ENCODE measurements at places on chromosomes 13 and 19.
A peak's percentile ranks its signal among the peaks of the same experiment; 100 is the strongest.

DNA sequence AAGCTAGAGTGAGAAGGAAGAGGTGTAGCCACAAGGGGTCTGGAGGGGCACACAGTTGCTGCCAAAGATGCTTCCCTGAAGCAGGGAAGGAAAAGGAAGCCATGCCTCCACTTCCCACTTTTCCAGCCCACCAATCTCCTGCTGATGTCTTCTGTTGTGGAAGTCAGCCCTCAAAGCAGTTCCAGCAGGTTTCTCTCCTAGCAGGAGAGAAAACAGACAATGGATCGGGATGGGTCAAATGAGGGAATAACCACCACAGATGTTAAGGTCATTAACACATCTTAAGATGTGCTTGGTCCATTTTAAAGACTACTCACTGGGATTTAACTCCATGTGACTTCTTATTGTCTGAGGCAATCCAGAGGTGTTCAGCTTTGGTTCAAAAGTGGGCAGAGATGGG is 284.1 kb upstream of the SOX21 start:
- H3K27me3 ChIP-seq, result no peaks in the 10 kb centered on the region
- H3K4me3 ChIP-seq, result no peak overlapping the region
- H3K27ac ChIP-seq, result no peak overlapping the region

DNA sequence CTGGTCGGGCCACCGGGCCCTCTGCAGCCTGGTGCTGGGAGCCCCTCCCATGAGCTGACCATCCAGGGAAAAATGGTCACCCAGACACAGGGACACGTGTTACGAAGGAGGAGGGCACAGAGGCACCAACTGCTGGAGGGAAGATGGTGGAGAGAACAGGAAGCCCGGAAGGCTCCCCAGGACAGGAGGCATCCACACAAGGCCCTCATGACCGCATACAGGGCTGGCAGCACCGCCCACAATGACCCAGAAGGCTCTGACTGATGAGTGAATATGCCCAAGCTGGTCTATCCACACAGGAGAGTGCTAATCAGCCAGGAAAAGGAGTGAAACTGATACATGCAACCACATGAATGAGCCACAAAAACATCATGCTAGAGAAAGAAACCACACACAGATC is 14.0 kb upstream of the TMEM86B start:
- H3K27me3 ChIP-seq, result no peaks in the 10 kb centered on the region
- peaks cover 98% of the 10 kb centered on the region for H3K36me3 ChIP-seq
- no peak overlapping the region for H3K27ac ChIP-seq
- DNase-seq, result no peak
- H3K4me3 ChIP-seq, result no peak overlapping the region

- H3K4me1 ChIP-seq, result no peaks in the 10 kb centered on the region
- H3K4me3 ChIP-seq, result no peak overlapping the region
- no peaks in the 10 kb centered on the region for H3K27me3 ChIP-seq
- H3K36me3 ChIP-seq, result no peaks in the 10 kb centered on the region
- no peak overlapping the region for H3K27ac ChIP-seq
These were observed 868.9 kb upstream of the SLC10A2 start for GRCh38 chr13:103935117-103935516.

GRCh38 chr13:43730642-43731041 is 56.1 kb downstream of the ENOX1 start:
- no peaks in the 10 kb centered on the region for H3K4me1 ChIP-seq
- H3K27ac ChIP-seq, result no peak overlapping the region
- H3K4me3 ChIP-seq, result no peak overlapping the region
- no peak for DNase-seq
- H3K27me3 ChIP-seq, result no peaks in the 10 kb centered on the region
- no peaks in the 10 kb centered on the region for H3K36me3 ChIP-seq

DNA sequence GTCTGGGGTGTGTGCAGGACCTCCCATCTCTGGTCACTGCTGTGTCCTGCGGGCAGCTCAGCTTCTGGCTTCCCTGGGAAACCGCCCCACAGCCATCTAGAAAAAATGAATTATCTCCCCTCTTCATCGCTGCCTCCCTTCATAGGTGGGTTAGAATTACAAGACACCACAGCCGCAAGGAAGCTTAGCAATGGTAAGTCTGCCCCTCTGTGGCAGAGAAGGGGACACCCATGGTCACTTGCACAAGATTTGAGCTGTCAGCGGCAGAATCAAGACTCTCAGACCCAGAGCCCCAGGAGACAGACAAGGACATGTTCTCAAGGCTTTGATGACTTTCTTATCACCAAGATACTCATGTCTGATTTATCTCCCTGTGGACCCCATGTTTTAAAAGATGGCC is 110.8 kb upstream of the PABPC3 start:
- peaks cover 14% of the 10 kb centered on the region for H3K4me1 ChIP-seq
- no peak for DNase-seq
- H3K27me3 ChIP-seq, result no peaks in the 10 kb centered on the region
- H3K36me3 ChIP-seq, result no peaks in the 10 kb centered on the region
- H3K27ac ChIP-seq, result no peak overlapping the region
- H3K4me3 ChIP-seq, result no peak overlapping the region

DNA sequence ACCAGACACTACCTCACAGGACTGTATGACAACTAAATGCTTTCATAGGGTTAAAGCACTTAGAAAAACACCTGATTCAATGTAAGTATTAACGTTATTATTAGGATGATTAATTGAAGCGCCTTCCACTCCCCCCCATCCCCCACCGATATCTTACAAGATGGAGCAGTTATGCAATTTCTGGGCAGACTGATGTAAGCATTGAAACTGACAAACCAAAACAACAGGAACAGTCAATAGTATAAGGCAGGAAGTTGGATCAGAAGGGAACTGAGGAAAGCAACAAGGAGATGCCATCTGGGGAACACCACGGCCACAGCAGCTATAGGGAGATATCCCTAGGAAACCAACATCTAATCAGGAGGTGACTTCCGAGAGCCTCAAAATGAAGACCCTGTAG is 3.8 kb downstream of the LCP1 start:
- peak overlapping the region; percentile 40 for H3K27ac ChIP-seq
- no peaks in the 10 kb centered on the region for H3K27me3 ChIP-seq
- peak overlapping the region; percentile 40 for H3K4me3 ChIP-seq
- H3K36me3 ChIP-seq, result no peaks in the 10 kb centered on the region
- no peak for DNase-seq

All from Peyer's patch (tissue), 4 donors.